GM12891 (cell line): ENCODE measurements at places on chromosomes 7 and 10.

DNA sequence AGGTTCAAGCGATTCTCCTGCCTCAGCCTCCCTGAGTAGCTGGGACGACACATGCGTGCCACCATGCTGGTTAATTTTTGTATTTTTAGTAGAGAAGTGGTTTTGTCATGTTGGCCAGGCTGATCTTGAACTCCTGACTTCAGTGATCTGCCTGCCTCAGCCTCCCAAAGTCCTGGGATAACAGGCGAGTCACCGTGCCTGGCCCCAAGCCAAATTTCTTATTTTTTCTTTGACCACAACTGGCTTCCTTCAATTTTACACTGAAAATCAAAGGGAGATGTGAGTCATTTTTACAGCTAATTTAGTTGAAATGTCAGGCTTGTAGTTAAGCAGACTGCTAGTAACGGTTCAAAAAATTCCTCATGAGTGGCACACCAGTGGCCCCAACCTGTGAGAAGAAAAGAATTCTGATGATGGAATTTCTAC, 7.8 kb downstream of the RNF216 start:
- no peak for DNase-seq

GRCh38 chr7:132501956-132502355, 74.3 kb downstream of the PLXNA4 start:
- DNase-seq: no peak

DNA sequence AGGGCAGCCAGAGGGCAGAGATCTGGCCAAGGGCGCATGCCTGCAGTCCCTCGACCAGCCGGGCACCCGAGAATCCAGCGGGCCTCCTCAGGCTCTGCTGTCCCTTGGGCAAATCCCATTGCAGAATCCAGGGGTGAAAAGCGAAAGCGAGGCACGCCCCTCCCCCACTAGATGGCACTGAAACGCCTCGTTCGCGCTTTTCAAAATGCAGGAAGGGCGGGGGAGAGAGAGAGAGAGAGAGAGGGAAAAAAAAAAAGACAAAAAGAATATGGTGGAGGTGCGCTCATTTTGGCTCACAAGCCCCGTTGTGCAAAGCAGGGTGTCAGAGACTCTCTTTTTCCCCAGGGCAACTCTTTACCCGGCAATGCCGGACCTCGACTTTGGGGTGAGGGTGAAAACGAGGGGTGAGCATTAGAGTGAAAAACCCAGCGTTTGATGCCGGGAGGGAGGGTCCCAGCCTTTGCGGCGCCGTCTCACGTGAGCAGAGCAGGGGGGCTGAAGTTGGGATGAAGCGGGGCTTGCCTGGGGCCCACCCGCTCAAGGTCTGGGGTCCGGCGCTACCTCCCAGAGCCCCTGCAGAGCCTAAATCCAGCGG, 2.5 kb upstream of the TMEM178B start:
- peak; percentile 3 for DNase-seq

- DNase-seq: no peak
These were observed 534.5 kb downstream of the TNS3 start for GRCh38 chr7:47047384-47047783.

DNA sequence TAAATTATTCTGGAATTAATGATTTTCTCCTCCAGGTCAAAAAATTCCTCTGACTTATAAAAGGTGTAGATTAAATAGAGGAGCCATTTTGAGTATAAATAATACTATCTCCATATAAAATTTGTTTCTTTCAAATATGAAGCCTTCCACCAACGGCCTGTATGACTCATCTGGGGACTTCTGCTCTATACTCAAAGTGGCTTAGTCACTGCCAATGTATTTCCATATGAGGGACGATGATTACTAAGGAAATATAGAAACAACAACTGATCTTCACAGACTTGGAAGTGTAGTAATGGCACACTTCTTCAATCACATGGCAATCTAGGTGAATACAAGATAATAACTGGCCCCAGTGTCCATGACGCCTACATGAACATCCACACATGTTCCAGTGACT, 335.6 kb upstream of the HGF start:
- no peak for DNase-seq

DNA sequence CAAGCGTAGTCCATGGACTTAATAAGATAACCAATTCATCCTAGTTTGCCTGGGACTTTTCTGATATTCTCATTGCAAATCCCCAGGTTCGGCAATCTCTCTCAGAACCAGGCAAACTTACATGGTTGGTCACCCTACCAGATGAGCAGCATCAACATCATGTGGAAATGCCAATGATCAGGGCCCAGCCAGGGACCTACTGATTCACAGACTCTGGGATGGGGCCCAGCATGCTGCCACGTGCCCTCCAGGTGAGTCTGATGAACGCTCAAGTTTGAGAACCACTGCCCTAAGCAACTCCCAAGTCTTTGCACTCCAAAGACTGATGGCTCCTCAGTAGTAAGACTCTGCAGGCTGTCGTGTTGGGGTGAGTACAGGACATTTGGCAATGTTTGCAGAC, 2.7 kb downstream of the LAMB4 start:
- no peak for DNase-seq

DNA sequence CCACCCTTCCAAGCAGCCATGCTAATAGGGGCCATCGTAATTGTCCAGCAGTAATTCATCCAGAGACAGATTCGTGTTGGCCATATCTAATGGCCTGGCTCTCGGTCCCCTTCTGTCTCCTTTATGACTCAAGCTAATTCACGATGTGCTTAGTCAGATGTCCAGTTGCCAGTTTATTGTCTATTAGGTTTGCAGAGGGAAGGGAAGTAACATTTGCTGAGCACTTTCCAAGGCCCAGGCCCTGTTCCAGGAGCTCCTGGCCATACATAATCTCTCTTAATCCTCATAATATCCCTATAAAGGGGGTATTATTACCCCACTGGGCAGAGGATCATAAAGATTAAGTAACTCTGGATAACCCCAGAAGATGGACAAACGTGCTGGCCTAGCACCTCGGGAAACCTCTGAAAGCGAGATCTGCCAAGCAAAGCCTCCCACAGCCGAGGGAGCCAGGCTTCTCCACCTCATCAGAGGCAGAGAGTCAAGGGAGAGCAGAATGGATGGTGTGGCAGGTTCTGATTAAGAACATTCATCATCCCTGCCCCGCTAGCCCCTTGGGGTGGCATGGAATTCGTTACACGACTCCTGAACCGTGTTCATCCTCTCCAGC, 153.7 kb downstream of the PLXNA4 start:
- DNase-seq: no peak

- DNase-seq: no peak
These were observed 49.8 kb downstream of the SPOCK2 start for GRCh38 chr10:72038458-72039001.

GRCh38 chr10:118758449-118758848, 3.7 kb upstream of the CACUL1 start:
- DNase-seq: no peak

- DNase-seq: no peak
These were observed 48.7 kb downstream of the OAT start for GRCh38 chr10:124369986-124370385.

- DNase-seq: no peak
These were observed 60.8 kb upstream of the ELN start for GRCh38 chr7:73966941-73967831.

DNA sequence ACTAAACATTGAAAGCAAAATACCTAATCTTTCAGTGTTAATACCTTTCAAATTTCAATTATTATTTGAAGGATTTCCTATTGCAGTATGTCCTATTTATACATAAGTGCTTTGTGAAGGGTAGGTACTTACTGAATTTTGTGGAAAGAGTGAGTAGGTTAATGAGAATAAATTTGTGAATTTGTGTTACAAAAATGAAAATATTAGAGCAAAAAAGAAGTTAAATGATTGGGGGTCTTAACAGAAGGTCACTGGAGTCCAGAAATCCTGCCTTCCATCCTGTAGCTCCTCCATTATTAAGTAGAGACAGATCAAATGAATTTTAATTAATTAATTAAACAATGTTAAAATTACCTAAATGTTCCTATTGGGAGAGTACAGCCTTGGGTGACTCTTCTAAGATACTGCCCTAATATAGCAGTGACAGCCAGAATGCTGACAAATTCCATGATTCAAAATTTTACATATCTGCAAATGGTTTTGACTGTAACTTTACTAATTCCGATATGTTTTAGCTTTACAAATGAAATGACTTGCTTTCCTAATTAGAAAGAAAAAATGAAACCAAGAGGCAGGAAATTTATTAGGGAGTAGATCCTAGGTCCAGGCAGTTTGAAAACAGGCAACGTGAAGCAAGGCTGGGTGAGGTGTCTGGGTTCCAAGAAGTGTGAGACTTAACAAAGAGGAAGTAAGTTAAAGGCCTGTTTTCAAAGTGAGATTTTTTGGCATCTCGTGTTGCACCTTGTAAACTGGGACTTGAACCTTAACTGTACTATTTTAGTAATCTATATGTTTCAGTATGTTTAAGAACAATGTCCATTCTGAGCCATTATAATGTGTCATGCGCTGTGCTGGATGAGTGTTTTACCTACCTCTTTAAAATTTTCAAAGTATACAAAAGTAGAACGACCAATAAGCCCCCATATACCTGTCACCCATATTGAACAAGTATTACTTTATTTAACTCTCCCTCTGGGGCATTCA, 1.5 kb downstream of the PIK3CG start:
- no peak for DNase-seq

DNA sequence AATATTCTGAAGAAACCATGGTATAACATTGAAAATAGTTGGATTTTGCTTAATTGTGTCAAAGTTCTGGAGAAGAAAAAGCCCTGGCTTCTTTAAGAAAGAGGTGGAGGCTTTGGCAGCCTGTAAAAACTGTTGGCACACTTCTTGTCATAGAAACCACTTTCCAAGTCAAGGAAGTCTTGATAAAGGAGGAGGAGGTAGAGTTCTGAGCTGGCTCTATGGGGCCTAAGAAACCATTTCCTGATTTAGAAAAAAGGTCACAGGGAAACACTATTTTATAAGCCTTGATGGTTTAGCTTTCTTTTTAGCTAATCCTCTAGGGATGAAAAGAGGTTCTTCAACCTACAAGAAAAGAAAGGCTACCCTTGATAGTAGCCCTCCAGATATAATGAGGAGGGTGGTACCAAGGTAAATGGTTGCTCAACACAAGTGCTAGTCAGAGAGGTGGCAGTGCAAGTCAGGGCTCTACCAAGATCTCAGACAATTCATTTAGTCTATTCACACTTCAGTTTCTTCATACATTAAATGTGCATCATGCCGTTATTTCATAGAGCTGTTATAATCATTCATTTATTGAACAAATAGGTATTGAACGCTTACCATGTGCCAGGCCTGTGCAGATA, 346.9 kb downstream of the RNLS start:
- DNase-seq: no peak

DNA sequence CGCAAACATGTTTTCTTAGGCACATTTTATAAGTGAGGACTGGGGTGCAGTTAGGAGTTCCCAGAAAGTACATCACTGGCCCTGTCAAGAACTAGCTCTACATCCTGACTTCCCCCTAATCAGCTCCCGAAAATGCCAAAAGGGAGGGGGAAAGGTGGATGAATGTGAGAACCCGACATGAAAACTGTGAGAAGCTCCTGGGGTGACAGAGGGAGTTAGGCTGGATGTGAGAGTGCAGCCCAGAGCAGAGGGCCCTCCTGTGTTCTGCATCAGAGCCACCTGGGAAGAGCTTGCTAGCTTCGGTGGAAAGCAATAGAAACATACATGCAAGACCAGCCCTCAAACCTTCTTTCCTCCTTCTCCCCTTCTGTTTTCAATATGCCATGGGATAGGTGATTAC, 30.5 kb upstream of the SEM1 start:
- no peak for DNase-seq

DNA sequence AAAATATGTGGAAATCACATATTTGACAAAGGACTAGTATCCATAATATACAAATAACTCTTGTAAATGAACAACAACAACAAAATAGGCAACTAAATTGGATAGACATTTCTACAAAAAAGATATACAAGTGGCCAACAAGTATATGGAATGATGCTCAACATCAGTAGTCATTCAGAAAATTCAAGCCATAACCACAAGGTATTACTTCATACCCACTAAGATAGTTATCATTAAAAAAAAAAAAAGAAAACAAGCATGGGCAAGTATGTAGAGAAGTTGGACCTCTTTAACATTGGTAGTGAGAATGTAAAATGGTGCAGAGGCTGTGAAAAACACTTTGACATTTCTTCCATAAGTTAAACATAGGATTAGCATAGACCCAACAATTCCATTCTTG, 80.8 kb downstream of the CYP26A1 start:
- no peak for DNase-seq

GRCh38 chr7:15439853-15440252, 122.0 kb downstream of the AGMO start:
- DNase-seq: no peak

DNA sequence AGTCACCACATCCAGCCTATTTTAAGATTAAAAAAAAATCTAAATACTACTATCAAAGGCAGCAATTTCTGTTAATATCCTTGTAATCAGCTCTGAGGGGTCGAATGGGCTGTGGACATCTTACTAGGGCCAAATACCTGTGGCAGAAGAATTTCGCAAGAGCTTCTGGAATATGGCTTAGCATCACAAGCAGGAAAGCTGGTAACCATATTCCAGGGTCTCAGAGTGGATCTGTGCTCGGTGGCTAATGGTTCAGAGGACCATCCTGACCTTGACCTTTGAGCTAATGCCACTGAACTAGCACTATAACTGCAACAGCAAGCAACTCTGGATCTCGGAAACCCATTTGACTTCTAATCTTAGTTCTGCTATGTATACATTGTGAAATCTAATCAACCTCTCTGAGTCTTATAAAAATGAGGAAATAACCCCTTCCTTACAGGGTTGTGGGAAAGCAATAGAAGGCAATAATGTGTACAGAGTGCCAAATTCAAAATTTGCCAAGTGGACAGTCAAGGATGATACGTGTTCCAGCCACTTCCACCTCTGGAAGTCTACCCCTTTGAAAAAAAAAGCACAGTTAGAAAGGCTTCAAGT, 65.5 kb downstream of the CYP26A1 start:
- no peak for DNase-seq

DNA sequence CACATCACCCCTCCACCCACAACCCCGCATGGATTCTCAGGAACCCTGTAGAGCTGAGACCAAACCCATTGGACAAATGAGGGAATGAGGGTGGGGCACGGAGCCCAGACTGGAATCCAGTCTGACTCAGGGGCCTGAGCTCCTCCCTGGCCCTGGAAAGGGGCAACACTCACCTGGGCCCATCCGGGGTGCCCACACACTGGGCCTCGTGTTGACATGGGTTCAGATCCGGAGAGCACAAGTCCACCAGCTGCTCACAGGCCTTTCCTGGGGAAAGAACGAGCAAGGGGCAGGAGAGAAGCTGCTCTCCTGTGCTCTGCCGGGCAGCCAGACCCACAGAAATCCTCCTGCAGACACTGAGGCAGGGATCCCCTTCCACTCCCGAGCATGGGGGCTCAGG, 172.2 kb downstream of the SLIT1 start:
- no peak for DNase-seq

DNA sequence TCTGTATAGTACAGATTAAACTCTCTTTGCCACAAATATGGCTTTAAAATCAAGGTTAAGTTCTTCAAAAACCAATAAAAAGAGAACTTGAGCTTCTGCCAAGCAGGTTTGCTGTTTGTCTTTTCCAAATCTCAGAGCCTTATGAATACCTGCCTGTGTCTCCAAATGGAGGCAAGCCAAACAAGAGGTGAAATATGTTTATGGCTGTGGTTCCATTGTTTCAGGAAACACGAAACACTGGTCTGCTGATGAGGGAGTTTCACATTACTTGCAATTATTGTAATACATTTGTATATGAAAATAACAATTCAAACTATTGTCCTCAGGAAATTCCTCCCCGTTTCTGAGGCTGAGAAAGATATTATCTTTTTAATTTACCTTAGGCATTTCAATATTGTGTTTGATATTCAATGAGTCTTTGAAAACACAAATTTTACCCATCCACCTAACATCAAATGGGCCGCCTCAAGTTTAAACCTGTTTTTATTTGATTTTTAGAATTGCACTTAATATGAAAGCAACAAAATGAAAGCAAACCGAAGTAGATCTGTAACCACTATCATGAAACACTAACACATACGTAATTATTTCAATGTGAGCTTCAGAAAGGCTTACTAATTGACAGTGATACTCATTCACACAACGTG, 359.3 kb downstream of the HGF start:
- DNase-seq: no peak
